Activated CD4-positive, alpha-beta T cell treated with anti-CD3 and anti-CD28 coated beads, Interleukin-2, amount 10 ng/mL, durations not matched to agents 7 days and 5 days (primary cell): ENCODE measurements at places on chromosomes 2 and 18. TPM values are rescaled to one million over a fixed set of nuclear protein-coding genes. Genes with fewer than 3 reads are reported as not detected.

The SIGLEC15 gene
- not detected for total RNA-seq

The IL36A gene
- total RNA-seq = not detected

The CELF4 gene
- not detected for total RNA-seq

The C2orf78 gene
- total RNA-seq = not detected

The CERKL gene
- total RNA-seq = not detected

The DPYSL5 gene
- total RNA-seq = not detected

The LYPD1 gene
- total RNA-seq = not detected

GRCh38 chr2:43455731-43456642 lies 139.9 kb downstream of the THADA start:
- DNase-seq = no peak
- no peak overlapping the region for H3K4me3 ChIP-seq
- no peak overlapping the region for H3K27ac ChIP-seq

DNA sequence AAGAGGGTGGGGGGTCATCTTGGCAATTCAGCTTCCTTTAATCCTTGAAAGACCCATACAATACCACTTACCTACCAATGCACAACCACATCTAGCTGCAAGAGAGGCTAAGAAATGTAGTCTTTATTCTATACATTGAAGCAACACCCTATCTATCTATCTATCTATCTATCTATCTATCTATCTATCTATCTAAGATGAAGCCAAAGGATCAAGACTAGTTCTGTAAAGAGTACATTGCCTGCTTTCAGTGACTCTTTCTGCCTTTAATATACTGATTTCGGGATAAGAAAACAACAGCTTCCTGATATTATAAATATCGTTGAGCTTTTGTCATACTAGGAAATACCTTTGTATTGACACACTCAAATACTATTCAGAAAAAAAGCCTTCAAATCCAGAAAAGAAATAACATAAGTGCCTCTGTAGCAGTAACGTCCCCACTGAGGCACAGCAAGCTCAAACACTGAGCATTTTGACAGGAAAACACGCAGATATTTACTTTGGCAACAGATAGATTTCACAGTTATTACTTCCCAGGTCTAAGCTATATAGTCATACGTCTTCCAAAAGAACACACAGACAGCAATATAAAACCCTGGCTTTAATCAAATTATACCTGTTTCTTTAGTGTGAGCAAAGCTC lies 139.4 kb upstream of the SERTAD2 start:
- no peaks in the 10 kb centered on the region for H3K36me3 ChIP-seq
- no peaks in the 10 kb centered on the region for H3K4me1 ChIP-seq
- peaks cover 13% of the 10 kb centered on the region for H3K27me3 ChIP-seq

DNA sequence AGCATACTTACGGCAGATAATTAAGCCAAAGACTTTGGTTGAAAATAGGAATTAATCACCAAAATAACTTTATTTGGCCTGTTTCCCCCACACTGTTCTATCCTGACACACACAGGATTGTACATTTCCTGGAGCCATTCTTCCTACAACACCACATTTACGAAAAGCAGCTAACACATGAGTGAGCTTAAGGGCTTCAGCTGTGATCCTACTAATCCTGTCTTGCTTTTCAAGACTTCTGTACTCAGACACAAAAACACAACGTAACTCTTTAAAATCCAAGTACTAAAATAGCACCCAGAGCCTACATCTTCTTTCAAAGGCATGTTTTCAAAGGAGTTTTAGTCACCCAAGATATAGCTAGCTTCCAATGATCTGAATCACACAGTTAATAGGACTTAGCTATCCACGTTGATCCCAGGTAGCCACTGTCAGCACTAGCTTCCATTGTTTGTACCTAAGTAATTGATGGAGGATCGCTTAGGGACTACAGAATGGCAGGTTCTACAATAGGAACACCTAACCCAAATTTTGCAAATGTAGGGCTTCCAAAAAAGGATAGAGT lies 42.8 kb upstream of the TTC39C start:
- peaks cover 41% of the 10 kb centered on the region for H3K4me1 ChIP-seq
- peaks cover 22% of the 10 kb centered on the region for H3K36me3 ChIP-seq
- H3K27me3 ChIP-seq = peaks cover 9% of the 10 kb centered on the region
- H3K4me3 ChIP-seq = no peak overlapping the region
- H3K27ac ChIP-seq = no peak overlapping the region

GRCh38 chr2:206389164-206389563 lies 54.2 kb upstream of the ADAM23 start:
- H3K36me3 ChIP-seq = no peaks in the 10 kb centered on the region
- no peak overlapping the region for H3K27ac ChIP-seq
- no peaks in the 10 kb centered on the region for H3K4me1 ChIP-seq
- H3K27me3 ChIP-seq = peaks cover 2% of the 10 kb centered on the region
- DNase-seq = no peak
- H3K4me3 ChIP-seq = no peak overlapping the region

- no peak overlapping the region for H3K4me3 ChIP-seq
- no peaks in the 10 kb centered on the region for H3K36me3 ChIP-seq
- H3K4me1 ChIP-seq = no peaks in the 10 kb centered on the region
- no peak for DNase-seq
- no peaks in the 10 kb centered on the region for H3K27me3 ChIP-seq
Observed at GRCh38 chr2:129165006-129165405, 814.5 kb upstream of the RAB6C start.

GRCh38 chr2:199718074-199718473 lies 132.9 kb downstream of the FTCDNL1 start:
- no peak overlapping the region for H3K27ac ChIP-seq
- H3K36me3 ChIP-seq = no peaks in the 10 kb centered on the region
- no peaks in the 10 kb centered on the region for H3K4me1 ChIP-seq
- H3K4me3 ChIP-seq = no peak overlapping the region
- no peak for DNase-seq

DNA sequence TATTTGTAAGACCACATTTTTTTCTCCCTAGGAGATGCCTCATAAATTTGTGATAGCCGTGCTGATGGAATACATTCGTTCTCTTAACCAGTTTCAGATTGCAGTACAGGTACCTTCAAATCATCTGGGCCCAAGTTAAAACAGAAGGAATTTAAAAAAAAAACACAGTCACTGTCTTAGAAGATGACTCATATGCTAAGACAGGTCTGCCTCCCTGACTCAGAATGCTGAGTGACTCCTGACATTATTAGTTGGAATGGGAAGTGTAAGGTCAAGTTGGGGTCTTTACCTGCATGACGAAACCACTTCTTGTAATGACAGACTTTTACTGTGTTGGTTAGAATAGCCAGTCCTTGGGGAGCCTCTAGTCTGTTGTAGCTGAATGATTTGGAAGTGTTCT lies 26.3 kb downstream of the RMC1 start:
- peaks cover 60% of the 10 kb centered on the region for H3K36me3 ChIP-seq
- H3K27me3 ChIP-seq = no peaks in the 10 kb centered on the region
- H3K27ac ChIP-seq = no peak overlapping the region
- DNase-seq = no peak
- H3K4me3 ChIP-seq = no peak overlapping the region

DNA sequence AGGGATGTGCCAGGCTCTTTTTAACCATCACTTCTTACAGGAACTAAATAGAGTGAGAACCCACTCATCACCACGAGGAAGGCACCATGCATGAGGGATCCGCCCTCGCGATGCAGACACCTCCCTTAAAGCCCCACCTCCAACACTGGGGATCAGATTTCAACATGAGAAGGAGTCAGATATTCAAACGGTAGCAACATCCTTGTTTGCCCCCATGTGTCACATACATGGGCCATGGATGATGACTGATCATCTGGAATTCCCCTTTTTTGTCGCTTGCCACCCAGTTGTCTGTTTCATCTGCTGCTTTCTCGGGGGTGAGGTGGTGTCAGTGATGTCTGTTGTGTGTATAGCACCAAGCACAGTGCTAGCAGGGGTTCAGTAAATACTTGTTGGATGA lies 57.9 kb downstream of the NCK2 start:
- H3K27ac ChIP-seq = peak overlapping the region; percentile 93
- peaks cover 65% of the 10 kb centered on the region for H3K36me3 ChIP-seq

DNA sequence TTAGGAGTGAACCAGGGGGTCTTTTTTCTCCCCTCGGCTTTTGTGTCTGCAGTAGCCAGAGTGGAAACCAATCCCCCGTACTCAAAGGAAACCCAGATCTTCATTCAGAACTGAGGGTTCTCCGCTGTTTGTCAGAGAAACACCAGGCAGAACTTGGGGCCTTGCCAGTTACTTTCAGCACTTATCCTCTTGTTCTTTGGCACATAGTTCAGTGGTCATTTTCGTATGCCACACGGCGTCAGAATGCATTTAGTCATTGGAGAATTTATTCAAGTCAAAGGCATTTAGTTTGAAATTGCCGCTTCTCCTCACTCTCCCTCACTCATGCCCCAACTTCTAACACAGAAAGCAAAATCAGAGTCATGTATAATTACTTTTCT lies 102.9 kb downstream of the CABLES1 start:
- peak overlapping the region; percentile 97 for H3K27ac ChIP-seq
- H3K27me3 ChIP-seq = no peaks in the 10 kb centered on the region
- DNase-seq = no peak
- peak overlapping the region; percentile 64 for H3K4me3 ChIP-seq
- H3K36me3 ChIP-seq = peaks cover 4% of the 10 kb centered on the region

DNA sequence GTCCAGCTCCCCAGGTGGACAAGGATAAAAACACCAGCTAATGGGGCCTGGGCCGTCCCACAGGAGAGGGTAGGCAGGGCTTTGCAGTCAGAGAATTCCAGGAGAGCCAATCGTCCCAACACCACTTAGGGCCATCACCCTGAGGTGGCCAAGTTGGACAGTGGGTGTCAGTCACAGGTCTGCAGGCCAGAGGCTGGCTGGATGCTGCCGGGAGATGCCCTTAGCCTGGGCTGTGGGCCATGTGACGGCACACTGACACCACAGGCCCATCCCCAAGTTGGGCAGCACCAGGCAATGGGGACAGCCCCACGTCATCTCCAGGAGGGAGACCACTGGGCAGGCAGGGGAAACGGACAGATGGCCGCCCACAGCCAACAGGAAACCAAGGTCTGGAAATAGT lies 53.9 kb downstream of the KIF1A start:
- DNase-seq = no peak
- H3K27me3 ChIP-seq = no peaks in the 10 kb centered on the region
- no peaks in the 10 kb centered on the region for H3K4me1 ChIP-seq

DNA sequence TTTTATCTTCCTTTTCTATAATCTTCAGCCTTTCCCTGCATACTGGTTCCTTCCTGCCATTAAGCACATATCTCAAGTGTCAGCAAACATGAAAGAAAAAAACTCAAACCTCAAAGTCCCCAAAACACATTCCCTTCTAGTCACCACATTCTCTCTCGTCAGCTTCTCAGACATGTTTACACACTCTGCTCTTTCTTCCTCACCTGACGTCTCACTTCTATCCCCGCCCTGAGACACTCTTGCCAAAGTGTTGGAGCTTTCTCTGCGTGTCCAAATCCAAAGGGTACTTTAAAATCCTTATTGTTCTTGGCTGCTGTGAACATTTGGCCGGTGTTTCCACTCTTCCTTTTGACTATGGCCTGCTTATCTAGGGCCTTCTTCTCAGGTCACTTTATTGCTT lies 47.9 kb downstream of the SOX11 start:
- H3K4me3 ChIP-seq = no peak overlapping the region
- H3K4me1 ChIP-seq = no peaks in the 10 kb centered on the region
- H3K27ac ChIP-seq = no peak overlapping the region
- no peaks in the 10 kb centered on the region for H3K27me3 ChIP-seq

DNA sequence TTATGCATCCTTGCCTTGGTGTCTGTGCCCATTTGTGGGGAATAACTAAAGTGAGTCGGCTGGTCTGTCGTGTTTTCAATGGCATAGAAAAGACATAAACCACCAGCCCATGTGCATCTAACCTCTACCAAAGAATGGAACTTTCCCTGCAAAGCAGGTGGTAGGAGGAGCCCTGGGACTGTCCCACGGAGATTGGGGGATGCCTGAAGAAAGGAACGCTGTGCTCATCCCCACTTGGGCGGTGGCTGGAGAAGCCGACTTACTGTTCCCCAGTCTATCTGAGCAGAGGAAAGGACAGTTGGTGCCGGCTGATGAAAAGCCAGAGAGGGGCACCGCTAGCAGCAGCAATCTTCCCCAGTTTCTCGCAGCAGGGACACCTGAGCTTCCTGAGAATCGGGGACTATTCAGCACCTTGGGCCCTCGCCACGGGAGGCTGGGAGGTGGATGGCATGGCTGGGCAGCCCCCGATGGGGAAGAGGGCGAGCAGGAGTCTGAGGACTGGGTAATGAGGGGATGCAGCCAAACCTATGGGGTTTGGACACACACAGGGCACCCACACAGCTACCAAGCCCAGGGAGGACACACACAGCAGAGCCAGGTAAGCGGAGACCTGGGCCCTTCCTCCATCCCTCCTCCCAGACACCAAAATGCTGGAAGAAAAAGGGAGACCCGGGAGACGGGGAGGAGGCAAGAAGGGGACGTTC lies 53.7 kb upstream of the AGAP1 start:
- no peak for DNase-seq
- H3K27me3 ChIP-seq = no peaks in the 10 kb centered on the region
- H3K4me3 ChIP-seq = no peak overlapping the region
- H3K27ac ChIP-seq = no peak overlapping the region
- no peaks in the 10 kb centered on the region for H3K4me1 ChIP-seq
- no peaks in the 10 kb centered on the region for H3K36me3 ChIP-seq

DNA sequence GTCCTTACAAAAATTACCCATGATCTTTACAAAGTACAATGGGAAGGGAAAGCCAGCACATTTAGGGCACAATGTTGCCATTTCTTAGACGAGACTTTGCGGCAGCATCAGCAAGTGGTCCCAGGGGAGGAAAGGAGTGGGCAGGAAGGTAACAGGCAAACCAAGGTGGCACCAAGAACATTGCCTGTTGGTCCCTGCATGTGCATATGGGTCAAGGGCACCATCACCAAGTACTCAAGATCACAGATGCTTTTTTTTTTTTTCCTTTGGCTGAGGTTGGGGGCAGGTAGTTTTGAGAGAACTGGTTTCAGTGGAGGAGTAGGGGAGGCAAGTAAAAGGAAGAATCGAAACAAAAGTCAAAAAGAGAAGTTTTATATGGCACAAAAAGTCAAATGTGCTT lies 752 bp upstream of the CYTIP start:
- peaks cover 41% of the 10 kb centered on the region for H3K36me3 ChIP-seq
- H3K4me3 ChIP-seq = peak overlapping the region; percentile 96
- DNase-seq = peak; percentile 45
- H3K4me1 ChIP-seq = peaks cover 45% of the 10 kb centered on the region
- no peaks in the 10 kb centered on the region for H3K27me3 ChIP-seq
- peak overlapping the region; percentile 96 for H3K27ac ChIP-seq

DNA sequence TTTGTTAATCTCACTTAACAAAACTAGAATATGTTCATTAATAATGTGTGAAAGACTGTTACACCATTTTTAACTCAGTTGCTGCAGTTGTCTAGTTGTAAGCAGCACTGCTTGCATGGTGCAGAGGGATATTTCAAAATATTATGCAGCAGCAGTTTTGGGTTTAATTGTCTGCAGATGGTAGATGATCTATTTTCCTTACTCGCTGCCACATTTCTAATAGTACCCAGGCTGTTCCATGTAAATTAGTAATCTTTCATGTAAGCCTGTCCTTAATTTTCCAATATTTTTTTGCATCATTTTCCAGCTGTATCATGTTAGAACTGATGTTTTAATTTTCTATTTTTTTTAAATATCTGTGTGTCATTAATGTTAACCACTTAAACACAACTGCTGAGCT lies 488.1 kb upstream of the RAB12 start:
- H3K27me3 ChIP-seq = no peaks in the 10 kb centered on the region
- no peak overlapping the region for H3K27ac ChIP-seq
- H3K4me3 ChIP-seq = no peak overlapping the region
- no peaks in the 10 kb centered on the region for H3K4me1 ChIP-seq
- H3K36me3 ChIP-seq = no peaks in the 10 kb centered on the region
- DNase-seq = no peak
